CD4-positive, alpha-beta T cell treated with Interleukin-17A for 1 hour (primary cell): ENCODE measurements at places on chromosomes 16 and 17.
A peak's percentile ranks its signal among the peaks of the same experiment; 100 is the strongest.

DNA sequence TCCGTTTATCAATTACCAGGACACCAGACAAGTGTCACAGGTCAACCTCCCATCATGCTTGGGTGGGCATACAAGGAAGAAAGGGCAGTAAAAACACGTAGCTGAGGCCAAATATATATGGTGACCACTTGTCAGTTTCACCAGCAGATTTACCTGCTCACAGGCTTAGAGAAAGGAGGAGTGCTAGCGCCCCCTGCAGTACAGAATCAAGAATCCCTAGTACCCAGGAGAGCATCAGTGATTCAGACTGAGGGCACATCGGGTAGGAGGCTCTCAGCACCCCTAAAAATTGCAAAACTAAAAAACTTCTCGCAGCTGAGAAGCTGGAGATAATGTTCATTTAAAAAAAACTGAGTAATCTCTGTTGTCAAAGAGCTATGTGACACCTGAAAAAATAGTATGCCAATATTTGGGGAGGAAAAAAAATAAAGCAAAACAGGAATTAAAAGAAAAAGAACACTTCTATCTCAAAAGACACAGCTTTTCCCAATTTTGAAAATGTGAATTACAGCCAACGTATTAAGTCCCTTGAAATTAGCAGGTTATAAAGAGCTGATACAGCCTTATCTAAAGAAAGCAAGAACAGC lies 21.2 kb upstream of the MON1B start:
- DNase-seq, result peak; percentile 43

DNA sequence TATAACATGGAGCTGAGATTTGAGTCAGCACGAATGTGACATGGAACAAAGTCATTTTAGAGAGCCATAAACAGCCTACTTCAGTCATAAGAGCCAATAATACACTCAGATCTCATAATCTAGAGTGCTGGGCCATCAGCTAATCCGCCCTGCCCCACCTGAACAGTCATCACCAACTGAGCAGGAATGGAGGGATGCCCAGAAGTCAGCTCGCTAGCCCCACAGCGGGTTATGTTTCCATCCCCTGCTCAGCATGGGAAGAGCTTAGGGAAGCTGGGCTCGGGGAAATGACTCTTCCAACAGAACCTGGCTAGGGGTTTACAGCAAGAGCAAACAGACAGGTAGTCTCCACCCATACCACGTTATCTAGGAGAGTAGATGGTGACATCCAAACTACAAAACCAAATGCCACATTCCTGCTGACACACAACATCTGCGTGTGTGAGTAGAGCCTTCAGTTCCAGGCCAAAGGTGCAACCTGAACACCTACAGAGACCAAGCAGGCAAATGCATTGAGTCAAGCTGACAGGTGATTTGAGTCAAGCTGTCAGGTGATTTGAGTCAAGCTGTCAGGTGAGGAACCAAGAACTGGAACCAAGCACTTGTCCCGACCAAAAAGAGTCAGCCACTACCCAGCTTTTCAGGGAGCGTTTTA lies 2.0 kb downstream of the TMEM11 start:
- no peak for DNase-seq

GRCh38 chr17:36131421-36131820 lies 27.8 kb downstream of the CCL4 start:
- no peak for DNase-seq

DNA sequence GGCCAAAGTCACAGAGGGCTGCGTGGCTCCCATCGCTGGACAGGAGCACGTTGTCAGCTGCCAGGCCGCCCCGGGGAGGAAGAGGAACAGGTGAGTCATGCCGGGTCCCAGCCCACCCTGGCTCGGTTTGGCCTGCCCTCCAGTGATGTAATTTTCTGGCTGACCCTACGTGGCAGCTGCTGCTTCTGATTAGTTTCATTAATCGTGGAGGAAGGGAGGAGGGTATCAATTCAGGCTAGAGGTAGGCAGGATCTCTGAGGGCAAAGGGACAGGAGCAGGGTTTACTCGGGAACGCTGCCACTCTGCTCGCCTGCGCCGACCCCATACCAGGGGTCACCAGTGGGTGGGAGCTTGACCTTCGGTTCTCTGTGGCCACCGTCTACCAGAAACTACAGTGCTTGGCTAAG lies 11.7 kb upstream of the SPATA32 start:
- no peak for DNase-seq

DNA sequence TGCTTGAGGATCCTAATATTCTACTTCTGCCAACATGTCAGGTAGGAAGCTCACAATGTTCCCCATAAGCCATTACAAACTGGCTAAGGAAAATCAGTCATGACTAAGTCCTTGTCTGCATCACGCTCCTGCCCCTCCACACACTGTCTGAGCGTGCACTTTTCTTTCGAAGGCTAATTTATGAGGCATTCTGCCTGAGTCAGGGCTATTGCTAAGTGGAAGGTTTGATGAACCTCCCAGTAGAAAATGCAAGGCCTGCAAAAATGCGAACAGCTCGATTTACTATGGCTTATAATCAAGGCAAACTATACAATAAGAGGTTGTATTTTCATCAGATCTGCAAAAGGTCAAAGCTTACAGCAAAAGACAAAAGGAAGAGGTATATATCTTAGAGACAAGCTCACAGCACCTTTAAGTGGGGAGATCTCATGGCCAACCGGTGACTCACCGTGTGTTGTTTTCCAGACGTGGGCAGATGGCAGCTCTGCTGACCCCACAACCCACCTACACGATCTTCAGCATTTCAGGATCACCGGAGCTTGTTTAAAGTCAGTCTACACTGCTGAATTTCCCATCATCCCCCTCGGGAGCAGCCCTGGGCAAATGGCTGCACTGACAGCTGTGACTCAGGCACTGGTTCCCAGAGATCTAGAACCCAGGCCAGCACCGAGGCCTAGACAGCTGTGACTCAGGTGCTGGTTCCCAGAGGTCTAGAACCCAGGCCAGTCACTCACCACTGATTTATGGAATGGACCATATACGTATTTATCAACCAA lies 26.1 kb downstream of the MEAK7 start:
- no peak for DNase-seq

DNA sequence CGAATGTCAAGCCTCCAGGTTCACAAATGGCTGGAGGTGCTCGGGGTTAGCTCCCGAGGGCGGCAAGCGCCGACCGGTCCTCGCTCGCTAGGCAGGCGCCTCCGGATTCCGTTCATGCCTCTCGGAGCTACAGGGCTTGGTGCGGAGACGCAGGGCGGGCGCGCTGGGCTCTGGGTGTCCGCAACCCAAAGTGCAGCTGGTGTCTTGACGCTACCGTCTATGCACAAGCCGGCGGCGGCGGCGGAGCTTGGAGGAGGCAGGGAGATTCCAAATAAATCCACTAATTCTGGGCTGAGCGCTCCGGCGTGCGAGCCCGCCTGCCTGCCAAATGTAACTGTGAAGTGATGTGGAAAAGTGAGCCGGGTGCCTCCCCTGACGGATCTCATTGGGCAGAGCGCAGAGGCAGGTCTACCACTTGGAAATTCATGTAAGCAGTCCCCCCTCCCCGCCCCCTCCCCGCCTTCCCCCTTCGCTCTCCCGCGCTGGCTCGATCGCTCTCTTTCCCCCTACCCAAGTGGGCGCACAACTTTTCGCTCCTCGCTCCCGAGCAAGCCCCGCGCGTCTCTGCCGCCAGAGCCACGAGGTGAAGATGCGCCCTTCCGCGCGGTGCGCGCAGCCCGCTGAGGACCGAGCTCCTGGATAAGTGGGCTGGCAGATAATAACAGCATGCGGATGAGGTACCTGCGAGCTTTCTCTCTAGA lies at the start of gene CDH8:
Gene CDH8, minus strand, starts transcription at position 338 of the 701 bp plus-strand sequence. CDS start 15,035 bp downstream, outside the sequence.
- DNase-seq, result no peak

DNA sequence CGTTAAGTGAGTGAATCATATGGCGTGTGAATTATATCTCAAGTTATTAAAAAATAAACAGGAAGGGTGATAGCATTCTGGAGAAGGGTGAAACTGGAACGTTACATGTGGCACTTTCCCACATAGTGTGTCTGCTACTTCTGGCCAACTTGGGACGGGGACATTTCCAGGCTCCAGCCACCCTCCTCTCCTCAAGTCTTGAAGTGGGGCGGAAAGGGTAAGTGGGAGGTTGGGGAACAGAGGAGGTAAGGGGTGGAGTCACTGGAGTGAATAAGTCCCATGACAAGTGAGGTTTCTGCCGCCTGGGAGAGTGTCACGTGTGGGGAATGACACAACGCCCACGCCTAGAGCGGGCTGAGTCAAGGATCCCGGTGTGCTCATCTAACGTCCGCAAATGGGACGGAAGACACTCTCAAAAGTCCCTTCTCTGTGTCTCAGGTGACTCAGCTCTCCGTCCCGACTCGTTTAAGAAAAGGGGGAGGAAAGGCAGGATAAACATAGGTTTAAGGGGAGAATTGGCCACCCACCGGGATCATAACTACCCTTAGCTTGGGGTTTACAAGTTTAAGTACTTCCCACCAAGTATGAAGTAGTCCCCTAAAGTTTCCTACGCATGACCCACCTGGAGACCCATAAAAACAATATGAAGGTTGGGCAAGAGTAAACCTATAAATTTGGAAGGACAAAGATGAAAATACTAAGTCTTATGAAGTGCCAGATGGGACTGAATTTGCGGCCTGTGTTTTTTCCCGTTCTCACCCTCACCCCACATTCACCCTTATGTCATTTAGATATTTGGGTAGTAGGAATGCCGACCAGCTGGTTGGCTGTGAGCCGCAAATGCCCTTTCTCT lies 1.2 kb upstream of the SPAG9 start:
- DNase-seq, result peak; percentile 80

DNA sequence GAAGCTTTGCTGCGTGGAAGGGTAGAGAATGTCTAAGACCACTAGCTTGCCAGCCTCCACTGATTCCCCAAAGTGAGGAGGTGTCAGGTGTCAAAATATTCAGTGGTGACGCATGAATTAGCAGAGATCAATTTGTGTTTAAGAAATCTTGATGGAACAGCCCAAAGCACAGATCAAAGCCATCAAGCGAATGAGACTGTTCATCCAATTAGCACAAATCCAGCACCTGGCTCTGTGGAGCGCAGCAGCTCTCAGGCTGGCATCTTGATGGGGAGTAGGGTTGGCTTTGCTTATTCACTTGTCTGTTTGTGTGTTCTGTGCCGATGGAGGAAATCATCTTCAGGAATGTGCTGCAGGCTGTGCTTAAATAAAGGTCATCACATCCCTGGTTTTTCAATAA lies 456.8 kb upstream of the CCL2 start:
- no peak for DNase-seq

GRCh38 chr17:37024181-37024637 lies 75.5 kb downstream of the AATF start:
- no peak for DNase-seq

- DNase-seq, result no peak
These were observed 410.8 kb downstream of the CDH11 start for GRCh38 chr16:64711026-64711425.

GRCh38 chr17:49513641-49514040 lies 18.5 kb downstream of the NGFR start:
- DNase-seq, result no peak

- DNase-seq, result no peak
These were observed 18.0 kb upstream of the TRIM37 start for GRCh38 chr17:59124665-59125064.

GRCh38 chr16:89717688-89718505 lies 2.8 kb downstream of the VPS9D1 start:
- no peak for DNase-seq

- DNase-seq, result no peak
These were observed 849 bp upstream of the SOX15 start for GRCh38 chr17:7590743-7591142.

DNA sequence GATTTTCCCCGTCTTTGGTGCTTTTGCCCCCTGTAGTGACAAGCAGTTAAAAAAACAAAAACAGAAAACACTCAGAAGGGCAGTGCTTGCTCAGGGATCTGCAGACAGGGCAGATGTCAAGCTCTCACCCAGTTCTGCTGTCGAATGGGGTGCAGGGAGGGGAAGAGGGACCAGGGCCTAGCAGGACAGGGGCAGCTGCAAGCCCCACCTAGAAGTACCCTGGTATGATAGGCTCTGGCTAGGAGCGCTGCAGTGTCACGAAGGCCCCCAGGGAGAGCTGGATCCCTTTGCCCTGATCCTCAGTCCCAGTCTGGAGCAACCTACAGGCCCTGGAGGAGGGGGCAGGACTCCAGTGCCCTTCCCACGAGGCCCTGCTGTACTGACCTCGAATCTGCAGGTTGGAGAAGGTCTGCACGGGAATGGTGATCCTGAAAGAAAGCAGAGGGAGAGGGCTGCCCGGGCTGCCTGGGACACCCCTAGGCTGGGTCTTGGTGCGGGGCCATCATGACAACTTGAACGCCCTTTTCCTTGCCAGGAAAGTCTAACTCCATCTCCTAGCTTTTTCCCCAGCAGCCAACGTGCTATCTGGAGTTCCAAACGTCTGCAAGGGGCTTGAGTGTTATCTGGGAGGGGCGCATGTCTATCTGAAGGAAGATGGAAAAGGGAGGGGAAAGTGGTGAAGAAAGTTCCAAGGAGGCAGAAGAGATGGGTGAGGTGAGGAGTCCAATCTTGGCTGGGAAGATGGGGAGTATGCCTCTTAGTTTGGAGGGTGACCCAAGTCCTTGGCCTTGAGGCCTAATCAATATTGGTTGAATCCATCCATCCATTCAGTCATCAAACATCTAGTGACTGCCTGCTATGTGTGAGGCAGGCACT lies 4.8 kb downstream of the GFAP start:
- DNase-seq, result no peak
